ENCODE measurements at places on chromosomes 5 and 9.

DNA sequence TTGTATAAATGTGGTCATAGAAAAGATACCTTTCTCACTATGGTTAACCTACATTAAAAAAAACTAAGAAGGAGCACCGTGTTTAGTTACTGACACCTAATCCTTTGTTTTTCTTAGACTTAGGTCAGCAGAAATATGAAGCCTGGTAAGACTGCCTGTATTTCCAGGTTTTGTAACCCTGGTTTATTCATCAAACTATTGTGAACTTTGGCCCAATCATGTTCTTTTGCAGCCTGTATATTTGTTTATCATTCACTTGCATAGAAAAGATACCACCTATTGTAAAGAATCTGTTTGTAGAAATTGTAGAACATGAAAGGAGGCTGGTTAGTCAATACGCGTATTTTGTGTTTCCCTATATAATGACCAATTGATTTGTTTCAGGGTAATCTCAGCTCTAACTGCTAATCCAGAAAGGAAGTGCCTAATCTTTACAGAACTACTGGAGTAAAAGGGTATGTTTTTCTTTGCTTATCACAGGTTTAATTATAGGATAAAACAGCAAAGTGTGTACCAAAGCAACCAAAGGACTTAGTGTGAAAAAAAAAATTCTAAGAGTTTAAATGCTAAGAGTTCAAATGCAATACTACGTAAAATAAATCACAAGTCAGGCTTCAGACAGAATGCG is 103.6 kb downstream of the LURAP1L start:
- no peaks in the 10 kb centered on the region for H3K27me3 ChIP-seq
- no peak overlapping the region for H3K4me3 ChIP-seq
- H3K27ac ChIP-seq = no peak overlapping the region
- no peaks in the 10 kb centered on the region for H3K36me3 ChIP-seq
- DNase-seq = no peak

GRCh38 chr9:97510797-97511654 is 9.6 kb downstream of the TMOD1 start:
- H3K27me3 ChIP-seq = peaks cover 4% of the 10 kb centered on the region
- DNase-seq = peak; percentile 40
- peaks cover 9% of the 10 kb centered on the region for H3K4me1 ChIP-seq
- no peak overlapping the region for H3K4me3 ChIP-seq
- H3K27ac ChIP-seq = peak overlapping the region; percentile 47

DNA sequence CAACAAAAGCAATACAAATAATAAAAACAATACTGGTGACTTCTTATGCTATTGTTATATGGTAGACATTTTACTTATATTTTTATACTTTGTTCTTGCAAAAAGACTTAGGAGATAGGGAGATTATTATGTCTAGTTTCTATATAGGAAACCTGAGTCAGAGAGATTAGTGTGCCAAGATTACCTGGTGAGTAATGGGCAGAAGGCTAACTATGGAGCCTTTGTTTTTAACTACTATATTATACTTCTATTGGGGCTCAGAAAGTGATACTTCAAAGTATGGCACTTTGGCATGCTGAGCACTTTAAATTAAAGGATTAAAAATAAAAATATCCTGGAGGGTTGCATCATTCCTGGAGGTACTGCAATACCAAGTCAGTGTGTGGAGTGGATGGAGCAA is 117.5 kb upstream of the CLINT1 start:
- no peak for DNase-seq
- no peak overlapping the region for H3K4me3 ChIP-seq
- no peaks in the 10 kb centered on the region for H3K4me1 ChIP-seq
- peaks cover 11% of the 10 kb centered on the region for H3K27me3 ChIP-seq
- no peaks in the 10 kb centered on the region for H3K36me3 ChIP-seq

DNA sequence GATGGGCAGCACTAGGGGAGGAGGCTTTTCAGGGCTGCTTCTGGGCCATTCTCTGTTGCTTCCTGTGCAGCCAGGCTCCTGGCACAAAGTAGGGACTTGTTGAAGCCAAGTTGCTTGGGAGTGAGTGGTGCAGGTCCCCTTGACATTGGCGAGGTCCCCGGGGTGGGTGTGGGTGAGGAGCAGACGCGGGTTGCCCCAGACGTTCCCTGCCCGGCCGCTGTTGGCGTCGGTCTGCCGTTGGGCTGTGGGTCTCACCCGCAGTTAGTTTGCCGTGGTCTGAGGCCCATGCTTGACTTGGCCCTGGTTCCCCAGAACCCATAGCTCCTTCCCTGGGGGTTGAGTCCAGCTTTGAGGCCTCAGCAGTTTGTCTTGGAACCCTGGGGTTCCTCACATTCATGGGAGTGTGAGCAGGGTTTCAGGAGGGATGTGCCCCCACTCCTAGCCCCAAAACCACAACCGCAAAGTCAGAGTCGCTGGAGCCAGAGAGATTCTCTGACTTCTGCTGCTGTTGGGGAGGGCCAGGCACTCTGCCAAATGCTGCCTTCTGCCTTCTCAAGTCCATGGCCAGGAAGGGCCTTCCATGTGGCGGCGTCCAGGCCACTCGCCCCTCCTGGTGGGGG is 77.5 kb downstream of the RXRA start:
- peak overlapping the region; percentile 64 for H3K27ac ChIP-seq
- peaks cover 41% of the 10 kb centered on the region for H3K4me1 ChIP-seq
- H3K36me3 ChIP-seq = peaks cover 7% of the 10 kb centered on the region
- peak; percentile 66 for DNase-seq

GRCh38 chr5:172901012-172901780 is 58.0 kb upstream of the RPL26L1 start:
- H3K36me3 ChIP-seq = peaks cover 5% of the 10 kb centered on the region
- no peak for DNase-seq
- no peak overlapping the region for H3K4me3 ChIP-seq
- no peak overlapping the region for H3K27ac ChIP-seq
- peaks cover 3% of the 10 kb centered on the region for H3K4me1 ChIP-seq
- no peaks in the 10 kb centered on the region for H3K27me3 ChIP-seq

DNA sequence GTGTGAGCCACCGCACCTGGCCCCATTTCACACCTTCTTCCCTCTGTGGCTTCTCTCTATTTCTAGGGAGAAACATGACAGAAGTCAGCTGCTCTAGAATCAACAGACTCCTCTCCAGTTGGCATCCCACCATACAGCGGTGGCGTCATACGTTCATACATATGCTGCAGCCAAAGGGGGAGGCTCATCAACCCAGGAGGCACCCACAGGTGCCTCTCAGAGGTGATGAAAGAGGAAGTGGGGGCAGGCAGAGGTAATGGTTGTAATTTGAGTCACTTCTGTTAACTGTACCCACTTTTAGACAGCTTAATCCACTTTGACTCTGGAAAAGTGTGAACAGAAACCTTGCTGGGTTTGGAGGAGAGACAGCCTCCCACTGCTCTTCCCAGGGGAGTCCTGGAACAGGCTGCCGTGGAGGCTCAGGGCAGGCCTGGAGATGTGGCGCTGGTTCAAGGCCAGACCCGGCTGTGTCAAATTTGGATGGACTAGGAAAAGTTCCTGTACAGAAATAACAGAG is 47.3 kb upstream of the SUB1 start:
- no peaks in the 10 kb centered on the region for H3K27me3 ChIP-seq
- peak overlapping the region; percentile 80 for H3K27ac ChIP-seq
- H3K36me3 ChIP-seq = peaks cover 5% of the 10 kb centered on the region
- H3K4me1 ChIP-seq = peaks cover 35% of the 10 kb centered on the region

- H3K36me3 ChIP-seq = no peaks in the 10 kb centered on the region
- no peak for DNase-seq
- H3K4me1 ChIP-seq = peaks cover 7% of the 10 kb centered on the region
Observed at GRCh38 chr5:140322751-140323731, 20.1 kb upstream of the PFDN1 start.

DNA sequence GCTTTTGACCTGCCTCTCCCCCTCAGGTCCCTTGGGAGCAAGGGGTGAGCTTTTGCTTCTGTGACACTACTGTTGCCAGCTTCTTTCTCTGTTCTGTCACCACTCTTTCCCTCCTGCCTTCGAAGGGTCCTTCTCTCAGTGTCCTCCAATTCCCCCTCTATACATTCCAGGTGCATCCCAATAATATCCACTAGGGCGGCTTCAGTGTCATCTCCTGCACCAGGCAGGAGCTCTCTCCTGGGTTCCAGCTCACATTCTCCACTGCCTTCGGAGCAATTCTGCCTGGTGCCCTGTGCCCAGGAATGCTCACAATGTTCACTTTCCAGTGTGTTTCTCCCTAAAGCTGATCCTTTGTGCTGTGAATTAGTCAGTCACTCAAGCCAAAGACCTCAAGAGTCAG is 83.9 kb upstream of the CXCL14 start:
- no peak overlapping the region for H3K27ac ChIP-seq
- peaks cover 19% of the 10 kb centered on the region for H3K27me3 ChIP-seq
- no peaks in the 10 kb centered on the region for H3K36me3 ChIP-seq
- H3K4me1 ChIP-seq = no peaks in the 10 kb centered on the region

Measured in activated CD8-positive, alpha-beta T cell treated with anti-CD3 and anti-CD28 coated beads for 36 hours (primary cell).